ENCODE measurements at places on chromosomes 13 and 19.

DNA sequence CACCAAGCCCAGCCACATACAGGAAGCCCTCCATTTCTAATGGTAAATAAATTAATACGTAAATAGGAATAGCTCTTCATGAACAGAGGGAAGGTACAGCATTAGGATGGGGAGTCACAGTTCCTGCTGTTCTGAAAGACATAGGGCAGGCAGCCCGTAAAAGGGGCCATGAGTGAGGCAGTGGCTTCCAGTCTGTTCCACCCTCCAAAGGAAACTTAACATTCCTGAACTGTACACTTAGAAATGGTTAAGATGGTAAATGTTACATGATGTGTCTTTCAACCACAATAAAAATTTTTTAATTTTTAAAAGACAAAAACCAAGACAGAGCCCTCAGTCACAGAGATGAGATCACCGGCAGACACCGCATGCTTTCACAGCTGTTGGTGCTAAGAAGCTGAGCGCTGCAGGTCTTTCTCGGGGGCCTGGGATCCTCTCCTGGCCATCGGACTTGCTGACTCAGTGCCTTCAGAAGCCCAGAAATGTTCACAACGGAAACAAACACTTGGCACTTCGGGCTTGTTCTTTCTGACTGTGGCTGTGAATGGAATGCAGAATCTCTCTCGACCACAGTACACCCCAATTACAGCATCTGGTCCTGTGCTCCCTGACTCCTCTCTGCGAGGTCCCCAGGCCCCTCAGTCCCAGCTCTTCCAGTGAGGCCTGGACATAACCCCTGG lies 36.4 kb downstream of the EPS15L1 start:
- DNase-seq: no peak

DNA sequence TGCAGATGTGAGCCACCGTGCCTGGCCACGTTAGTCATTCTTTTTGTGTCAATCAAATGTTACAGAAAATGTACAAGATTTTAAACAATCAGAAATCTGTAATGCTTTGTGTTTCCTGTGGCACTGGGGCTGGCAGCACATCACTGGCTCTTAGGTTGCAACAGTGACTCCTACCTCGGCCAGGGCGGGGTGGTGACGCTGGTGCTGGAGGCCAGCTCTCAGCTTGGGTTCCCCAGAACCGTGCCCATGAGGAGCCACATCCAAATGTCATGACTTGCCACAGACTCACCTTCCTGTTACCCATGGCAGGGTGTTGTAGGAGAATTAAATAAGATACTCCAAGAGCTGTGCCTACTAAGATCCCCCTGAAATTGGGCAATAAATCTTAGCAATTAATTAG lies 161.7 kb downstream of the TEX29 start:
- no peak for DNase-seq

DNA sequence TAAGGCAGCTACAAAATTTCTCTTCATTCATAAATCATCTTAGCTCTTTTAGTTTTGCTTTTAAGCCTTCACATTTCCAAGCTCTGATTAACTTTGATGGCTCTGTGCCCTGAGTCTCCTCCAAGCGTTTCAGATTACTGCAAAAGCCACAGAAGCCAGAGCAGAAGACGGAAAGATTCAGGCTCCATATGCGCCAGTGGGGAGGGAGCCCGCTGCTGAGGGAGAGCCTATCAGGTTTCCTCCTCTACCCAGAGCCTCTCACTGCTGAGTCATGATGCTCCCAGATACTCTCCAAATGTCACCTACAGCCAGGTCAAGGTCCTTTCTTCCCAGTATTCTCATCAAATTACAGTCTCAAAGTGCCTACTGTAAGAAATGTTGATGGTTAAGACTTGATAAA lies 193.6 kb downstream of the RAP2A start:
- peak; percentile 84 for DNase-seq

DNA sequence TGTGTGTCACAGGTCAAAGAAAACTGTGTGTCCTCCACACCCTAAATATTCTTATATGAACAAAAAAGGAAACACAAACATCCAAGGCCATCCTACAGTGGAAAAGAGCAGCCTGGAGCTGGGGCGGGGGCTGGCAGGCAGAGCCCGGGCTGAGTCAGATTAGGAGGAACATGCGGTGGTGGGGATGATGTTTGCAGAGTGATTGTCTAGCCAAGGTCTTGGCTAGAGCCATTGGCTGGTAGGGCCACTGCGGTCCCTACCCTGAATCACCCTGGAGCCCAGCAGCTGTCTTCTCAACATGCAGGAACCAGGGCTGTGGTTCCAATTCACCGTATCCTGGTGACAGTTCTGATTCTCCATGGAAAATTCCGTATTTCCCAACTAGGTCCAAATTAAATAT lies 439.5 kb downstream of the FGF9 start:
- DNase-seq: no peak

DNA sequence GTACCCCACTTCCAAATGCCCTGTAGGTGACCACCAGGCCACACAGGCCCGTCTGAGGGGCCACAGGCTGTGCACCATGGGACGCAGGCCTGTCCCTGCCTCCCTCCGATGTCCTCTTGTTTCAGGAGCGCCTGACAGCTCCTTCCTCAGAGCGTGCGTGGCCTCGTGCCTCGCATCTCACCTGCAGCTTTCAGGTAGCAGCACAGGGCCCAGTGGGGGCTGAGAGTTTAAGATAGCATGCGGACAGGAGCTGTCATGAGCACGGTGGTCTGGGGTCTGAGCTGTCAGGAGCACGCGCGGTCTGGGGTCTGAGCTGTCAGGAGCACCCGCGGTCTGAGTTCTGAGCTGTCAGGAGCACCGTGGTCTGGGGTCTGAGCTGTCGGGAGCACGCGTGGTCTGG lies 40.1 kb downstream of the GAS6 start:
- no peak for DNase-seq

DNA sequence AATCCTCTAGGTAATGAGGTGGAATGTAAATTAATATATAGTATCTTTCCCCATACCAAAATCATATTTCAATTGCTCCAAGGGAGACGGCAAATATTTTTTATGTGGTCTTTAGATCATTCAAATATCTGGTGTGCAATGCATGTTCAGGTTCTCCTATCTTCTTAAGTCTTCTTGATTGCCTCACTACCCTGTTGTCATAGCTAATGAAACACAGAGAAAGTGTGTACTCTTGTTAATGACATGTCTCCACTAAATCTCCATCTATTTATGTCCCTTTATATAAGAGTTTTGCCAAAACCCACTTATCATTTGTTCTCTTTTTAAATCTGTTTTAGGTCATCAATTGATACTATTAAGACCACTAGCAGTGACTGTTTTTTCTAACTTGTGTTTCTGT lies 6.6 kb downstream of the STARD13 start:
- no peak for DNase-seq

DNA sequence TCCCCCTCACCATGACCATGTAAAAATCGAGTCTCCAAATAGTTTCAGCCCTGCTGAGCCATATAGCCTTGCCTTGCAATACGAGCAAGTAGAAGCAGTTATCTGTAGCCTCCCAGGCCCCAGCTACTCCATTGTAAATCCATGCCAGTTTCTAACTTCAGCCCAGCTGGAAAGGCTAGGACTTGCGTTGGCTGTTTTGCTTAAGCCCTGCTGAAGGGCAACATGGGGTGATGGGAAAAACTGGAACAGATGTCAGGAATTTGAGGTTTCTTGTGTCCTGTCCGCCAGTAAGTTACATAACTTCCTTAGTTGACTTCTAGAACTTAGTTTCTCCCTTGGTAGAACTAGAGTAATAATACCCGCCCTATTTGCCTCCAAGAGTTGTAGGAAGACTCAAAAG lies 216.0 kb upstream of the SERP2 start:
- DNase-seq: no peak

GRCh38 chr13:36910545-36910944 lies 9.5 kb downstream of the SMAD9 start:
- no peak for DNase-seq

DNA sequence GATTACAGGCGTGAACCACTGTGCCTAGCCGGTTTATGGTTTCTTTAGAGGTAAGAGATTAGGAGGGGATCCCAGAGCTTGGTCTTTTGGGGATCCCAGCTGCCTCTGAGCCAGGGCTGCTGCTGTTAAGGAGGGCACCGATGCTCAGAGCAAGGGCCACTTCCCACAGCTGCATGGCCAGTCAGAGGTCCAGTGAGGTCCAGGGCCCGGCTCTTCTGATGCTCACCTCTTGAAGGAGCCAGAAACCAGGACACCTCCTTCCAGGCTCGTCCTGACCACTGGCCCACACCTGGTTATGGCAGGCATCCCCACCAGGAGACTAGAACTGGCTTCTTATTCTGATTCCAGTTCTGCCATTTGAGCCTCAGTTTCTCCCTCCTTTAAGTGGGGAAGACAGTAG lies 149.0 kb downstream of the TEX29 start:
- DNase-seq: no peak

DNA sequence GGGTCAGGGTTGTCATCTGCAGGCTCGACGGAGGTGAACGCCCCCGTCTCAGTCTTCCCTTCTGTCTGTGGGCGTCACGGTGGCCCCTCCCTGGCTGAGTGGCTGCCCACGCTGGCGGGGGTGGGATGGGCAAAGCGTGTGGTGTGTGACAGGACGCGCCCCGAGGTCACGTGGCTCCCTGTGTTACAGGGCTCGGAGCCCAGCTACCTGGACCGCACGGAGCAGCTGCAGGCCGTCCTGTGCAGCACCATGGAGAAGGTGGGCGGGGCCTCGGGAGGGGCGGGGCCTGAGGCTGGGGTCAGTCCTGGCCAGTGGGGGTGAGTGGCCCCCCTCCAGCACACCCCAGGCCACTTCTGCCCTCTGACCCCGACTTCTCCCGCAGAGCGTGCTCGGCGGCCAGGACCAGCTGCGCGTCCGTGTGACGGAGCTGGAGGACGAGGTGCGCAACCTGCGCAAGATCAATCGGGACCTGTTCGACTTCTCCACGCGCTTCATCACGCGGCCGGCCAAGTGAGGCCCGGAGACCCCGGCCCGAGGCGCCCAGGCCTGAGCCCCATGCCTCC lies 6.3 kb upstream of the GRIN3B start:
- no peak for DNase-seq

- peak; percentile 94 for DNase-seq
These were observed 12.3 kb downstream of the RBM26 start for GRCh38 chr13:79393564-79394249.

- DNase-seq: no peak
These were observed 11.3 kb downstream of the YJU2 start for GRCh38 chr19:4258181-4258580.

DNA sequence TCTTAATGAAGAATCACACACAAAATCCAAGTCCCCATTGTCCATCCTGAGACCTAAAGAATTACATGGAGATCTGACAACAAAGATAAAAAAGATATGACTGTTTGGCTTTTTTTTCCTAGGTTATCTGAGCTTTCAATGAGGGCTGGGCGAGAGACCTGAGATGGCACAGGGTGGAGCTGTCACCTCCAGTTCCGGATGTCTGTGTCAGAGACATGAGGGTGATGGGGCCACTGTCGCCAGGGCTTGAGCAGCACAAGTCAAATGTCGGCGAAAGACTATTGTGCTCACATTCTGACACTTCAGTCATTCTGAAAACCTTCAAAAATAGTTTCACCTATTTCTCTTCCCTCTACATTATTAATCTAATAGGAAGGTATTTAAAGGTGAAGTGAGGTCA lies 65.7 kb downstream of the SLC7A1 start:
- no peak for DNase-seq

DNA sequence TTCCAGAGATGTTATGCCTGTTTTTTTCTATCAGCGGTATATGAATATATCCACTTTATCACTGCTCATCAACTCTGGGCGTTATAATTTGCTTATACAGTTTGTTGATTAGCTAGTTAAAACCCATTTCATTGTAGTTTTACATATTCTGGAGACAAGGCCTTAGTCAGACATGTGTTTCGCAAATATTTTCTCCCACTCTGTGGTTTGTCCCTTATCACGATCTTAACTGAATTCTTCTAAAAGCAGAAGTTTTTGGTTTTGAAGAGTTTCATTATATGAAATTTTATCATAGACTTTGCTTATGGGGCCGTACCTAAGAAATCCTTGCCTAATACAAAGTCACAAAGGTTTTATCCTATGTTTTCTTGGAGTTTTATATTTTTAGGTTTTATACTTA lies 84.6 kb downstream of the FRY start:
- DNase-seq: no peak

DNA sequence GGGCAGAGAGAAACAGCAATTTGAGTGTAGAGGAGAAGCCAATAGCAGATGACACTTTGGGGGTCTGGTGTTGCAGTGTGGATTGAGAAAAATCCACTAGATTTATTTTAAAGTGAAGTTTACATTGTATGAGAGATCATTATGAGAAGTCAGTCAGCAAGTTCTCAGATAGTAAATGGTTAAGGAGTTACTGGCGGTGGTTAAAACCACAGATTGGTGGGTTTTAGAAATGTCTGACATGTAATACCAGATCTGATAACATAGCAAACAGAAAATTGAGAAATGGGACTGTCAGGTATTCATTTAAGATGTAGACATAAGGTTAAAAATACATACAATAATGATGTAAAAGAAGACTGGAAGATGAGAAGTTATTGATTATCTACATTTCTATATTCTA lies 7.2 kb downstream of the ABHD13 start:
- no peak for DNase-seq

GRCh38 chr13:87684850-87685742 lies 13.9 kb downstream of the SLITRK5 start:
- DNase-seq: no peak

DNA sequence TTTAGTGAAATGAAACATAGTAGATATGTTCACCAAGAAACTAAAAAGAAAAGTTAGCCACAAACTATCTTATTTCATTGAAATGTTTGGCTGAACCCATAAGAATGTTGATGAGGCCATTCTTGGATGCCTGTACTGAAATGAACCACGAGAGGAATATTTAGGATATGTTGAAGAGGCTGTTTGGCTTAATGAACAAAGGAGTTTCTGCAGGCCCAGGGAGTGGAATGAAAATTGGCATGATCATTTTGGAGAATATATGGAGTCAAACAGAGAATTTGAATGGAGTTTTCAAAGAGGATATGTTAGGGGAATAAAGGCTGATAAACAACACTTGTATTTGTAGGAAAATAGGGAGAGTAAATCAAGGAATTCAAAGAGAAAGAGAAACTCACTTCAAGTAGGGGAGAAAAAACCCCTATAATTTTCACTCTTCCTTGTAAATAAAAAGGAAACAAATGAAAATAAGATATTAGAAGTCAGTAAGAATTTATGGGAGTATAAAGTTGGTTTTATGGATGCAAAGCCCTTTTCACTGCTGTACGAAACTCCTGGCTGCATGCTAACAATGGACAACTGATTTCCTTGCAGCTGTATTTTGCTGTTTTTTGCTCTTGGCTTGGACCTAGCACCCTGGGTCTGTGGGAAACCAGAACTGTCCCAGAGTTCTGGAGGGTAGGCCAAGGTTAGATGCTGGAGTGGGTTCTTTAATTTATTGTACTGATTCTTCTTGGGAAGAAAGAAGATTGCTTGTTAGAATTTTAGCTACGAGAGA lies 36.5 kb downstream of the KL start:
- no peak for DNase-seq
